Urothelium cell line (cell line): ENCODE measurements at places on chromosomes 1 and 21.

GRCh38 chr1:156284757-156285156, 632 bp downstream of the TMEM79 start:
- DNase-seq, result no peak

DNA sequence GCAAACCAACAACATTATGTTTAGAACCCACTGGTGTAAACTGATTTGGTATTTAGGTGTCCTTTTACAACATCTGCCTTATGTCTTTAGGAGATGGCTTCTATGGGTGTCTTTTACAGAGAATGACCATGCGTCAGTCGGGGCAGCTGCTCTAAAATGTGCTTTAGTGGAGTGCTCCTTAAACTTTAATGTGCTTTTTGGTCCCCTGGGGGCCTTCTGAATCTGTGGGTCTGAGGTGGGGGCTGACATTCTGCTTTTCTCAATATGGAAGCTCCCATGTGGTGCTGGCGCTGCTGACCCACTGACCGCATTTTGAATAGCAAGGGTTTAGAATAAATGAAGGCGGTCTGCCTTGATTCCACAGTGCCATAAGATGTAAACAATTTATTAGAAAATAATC, 173.2 kb upstream of the B3GALT2 start:
- DNase-seq, result no peak

DNA sequence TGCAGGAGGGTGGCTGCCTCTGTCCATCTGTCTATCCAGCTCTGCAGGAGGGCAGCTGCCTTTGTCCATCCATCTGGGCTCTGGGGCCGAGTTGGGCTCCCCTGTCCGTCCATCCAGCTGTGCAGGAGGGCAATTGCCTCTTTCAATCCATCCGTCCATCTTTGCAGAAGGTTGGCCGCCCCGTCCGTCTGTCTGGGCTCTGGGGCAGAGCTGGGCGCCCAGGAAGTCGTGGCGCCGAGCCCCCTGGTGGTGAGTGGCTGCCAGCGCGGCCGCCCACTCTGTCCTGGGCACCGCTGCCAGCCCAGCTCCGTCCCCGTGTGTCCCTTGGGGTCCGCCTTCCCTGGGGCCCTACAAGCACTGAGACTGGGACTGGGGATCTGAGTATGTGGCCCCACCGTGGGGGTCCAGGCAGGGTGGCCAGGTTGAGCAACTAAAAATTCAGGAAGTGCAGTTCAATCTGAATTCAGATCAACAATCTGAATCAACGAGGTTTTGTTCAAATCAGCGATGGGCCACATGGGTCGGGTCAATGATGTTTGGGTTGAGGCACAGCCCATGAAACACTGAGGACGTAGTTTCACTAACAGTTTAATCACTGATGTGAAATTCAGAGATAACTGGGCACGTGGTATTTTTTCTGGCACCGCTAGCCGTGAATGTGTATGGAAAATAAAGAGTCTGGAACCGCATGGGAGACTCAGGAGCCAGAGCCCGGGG, 99.1 kb upstream of the ACTRT2 start:
- DNase-seq, result peak; percentile 20

GRCh38 chr1:246497331-246497915, 9.7 kb downstream of the SMYD3 start:
- DNase-seq, result peak; percentile 43

GRCh38 chr1:31796707-31797106, 19.1 kb downstream of the SPOCD1 start:
- DNase-seq, result no peak

DNA sequence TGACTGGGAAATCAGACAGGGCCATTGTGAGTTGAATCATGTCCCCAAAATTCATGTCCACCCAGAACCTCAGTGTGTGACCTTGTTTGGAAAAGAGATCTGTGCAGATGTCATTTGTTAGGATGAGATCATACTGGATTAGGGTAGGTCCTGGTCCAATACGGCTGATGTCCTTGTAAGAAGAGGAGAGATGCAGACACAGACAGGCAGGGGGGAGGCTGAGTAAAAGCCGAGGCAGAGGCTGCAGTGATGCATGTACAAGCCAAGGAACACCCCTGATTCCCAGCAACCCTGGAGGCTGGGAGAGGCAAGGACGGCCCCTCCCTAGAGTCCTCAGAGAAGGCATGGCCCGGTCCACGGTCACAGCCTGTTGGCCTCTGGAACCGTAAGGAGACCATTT, 15.9 kb upstream of the NPPB start:
- DNase-seq, result no peak

DNA sequence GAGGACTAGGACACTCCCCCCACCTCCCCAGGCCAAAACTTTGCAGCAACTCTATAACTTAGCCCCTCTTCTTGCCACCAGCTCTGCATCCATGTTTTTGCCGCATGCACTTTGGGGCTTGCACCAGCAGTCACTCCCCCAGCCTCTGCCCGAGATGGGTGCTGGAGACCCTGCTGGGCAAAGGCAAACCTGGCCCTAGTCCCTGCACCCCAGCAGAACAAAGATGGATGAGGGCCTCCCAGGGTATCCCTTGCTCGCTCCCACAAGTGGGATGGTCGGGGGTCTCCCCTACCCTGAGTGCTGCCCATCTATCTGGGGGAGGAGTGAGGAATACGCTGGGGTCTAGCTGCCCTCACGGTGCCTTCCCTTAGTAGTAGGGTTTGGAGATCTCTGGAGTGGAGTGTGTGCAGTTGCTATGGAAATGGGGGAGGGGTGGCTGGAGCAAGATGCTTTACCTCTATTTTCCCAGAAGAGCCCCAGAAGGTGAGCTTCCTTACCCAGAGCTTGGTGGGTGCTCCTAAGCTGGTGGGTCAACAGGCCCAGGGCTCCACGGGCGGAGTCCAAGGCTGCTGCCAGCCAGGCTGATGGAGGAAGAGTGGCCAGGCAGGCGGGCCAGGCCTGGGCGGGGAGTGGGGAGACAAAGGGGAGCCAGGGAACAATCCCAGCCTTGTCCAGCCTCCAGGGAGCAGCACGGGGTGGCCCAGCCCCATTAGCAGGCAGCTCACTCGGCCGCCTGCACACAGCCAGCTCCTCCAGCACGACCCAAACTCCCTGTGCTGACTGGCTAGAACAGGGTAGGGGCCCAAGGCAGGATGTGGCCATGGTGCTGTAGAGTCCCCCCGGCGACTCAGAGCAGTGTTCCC, at the start of gene PAQR6:
Gene PAQR6 (minus strand): TSS at position 597 of the 863 bp plus-strand sequence. CDS start 1,325 bp downstream, outside the sequence.
- no peak for DNase-seq

- no peak for DNase-seq
Measured at GRCh38 chr1:198175423-198176170, 18.8 kb downstream of the NEK7 start.

DNA sequence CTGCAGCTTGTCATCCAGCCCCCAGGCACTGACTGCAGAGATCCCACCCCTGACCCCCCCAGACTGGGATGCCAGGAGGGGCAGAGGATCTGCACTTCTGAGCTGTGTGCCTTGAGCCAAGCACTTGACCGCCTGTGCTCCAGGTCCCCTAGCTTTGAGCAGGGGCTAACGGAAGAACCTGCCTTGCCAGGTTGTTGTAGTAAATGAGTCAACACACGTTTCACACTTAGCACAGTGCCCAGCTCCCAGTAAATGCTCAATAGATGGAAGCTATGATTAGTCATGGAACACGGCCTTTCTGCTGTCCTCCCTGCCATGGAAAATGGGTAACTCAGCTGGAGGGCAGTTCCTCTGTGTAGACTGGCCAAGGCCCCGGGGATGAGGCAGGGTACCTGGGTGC, 24.1 kb downstream of the IFFO2 start:
- no peak for DNase-seq

DNA sequence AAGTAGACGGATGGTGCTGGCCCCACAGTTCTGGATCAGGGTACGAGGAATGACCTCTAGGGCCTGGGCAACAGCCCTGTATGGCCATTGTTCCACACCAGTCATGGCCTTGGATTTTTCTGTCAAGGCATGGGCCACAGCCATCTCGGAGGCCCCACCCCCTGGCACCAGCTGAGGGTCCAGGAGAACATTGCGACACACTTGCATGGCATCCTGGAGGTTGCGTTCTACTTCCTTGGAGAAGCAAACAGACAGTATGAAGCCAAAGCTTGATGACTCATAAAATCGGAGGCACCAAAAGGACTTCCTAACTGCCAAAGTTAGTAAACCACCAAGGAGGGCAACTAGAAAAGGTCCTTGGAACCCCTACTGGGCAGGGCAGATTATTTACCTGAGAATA, 11.9 kb upstream of the VHLL start:
- DNase-seq, result no peak

DNA sequence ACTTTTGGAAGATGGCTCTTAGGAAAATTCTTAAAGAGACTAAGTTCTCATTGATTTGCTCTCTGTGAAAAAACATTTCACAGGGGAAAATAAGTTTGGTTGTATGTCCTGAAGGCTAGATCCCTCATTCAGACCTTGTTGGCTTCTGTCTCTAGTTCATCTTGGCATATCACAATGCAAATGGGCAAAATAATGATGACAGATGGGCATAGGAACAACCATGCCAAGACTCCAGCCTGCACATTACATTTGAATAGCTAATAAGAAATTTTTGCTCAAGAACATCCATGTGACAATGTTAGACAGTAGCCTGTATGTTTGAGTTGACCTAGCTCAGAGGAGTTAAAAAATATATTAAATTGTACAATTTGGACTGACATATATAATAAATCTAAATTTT, 292.9 kb downstream of the PLA2G4A start:
- DNase-seq, result no peak

GRCh38 chr21:42324896-42325295, 9.7 kb upstream of the TFF3 start:
- DNase-seq, result no peak

GRCh38 chr1:208535511-208535910, 291.3 kb upstream of the PLXNA2 start:
- no peak for DNase-seq

DNA sequence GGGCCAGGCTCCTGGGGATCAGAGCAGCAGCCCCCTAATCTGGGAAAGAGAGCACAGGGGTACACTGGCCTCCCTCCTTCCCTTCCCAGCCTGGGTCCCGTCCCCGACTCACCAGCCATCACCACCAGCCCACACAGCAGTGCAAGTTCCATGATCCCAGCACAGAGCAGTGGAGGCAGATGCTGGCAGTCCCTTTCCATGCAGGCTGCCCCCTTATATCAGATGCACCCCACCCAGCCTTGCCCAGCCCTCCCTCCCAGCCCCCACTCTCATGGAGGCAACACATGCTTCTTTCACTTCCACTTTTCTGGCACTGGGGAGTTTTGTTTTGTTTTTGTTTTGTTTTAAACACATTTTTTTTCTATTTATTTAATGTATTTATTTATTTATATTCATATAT, at the start of gene PLA2G2D:
Gene PLA2G2D (minus strand): TSS at position 190 of the 400 bp plus-strand sequence. CDS start 38 bp downstream, at position 152.
- no peak for DNase-seq

GRCh38 chr1:18294437-18295176, 186.1 kb upstream of the KLHDC7A start:
- no peak for DNase-seq

- DNase-seq, result no peak
Measured at GRCh38 chr1:155261493-155261851, 688 bp downstream of the SCAMP3 start.

GRCh38 chr1:26838474-26839338, 12.2 kb downstream of the ZDHHC18 start:
- no peak for DNase-seq

DNA sequence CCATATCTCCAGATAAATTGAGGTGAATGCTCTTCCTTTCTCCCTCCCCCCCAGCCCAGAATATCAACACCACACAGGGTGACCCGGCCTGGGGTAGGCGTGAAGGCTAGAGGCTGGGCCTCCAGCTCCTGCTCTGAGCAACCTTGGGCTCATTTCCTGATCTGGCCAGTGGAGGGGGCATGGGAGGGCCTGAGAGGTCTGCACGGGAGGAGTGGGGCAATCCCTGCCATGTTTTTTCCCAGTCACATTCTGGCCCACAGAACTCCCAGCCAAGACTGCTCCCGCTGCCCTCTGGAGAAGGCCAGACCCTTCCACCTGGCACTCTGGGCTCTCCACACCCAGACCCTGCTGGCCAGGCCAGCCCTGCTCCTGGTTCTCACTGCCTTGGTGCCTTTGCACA, 3.9 kb downstream of the CLDN19 start:
- DNase-seq, result no peak

- no peak for DNase-seq
Measured at GRCh38 chr21:44549525-44550211, 1.6 kb downstream of the KRTAP10-2 start.
